ENCODE measurements at places on chromosomes 1 and 21.

DNA sequence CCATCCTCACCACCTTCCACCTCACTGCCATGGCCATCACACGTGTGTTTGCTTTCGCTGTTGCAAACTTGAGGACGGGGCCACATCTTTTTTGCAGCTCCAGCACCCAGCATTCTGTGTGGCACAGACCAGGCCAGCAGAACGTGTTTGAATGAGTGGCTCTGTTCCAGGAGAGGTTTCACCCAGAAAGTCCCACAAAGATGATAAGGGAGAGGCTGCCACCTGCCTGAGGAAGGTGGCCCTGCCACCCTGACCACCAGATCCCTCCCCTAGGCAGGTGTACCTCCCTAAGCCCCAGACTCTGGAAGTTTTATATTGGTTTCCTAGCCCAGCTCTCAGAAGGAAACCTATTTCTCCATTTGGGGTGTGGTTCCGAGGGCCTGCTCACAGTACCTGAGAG, 252.1 kb downstream of the KAZN start:
- no peak for DNase-seq

- DNase-seq: no peak
Measured at GRCh38 chr21:33424214-33424613, 21.0 kb downstream of the IFNGR2 start.

GRCh38 chr1:81672766-81673165, 128.0 kb upstream of the ADGRL2 start:
- no peak for DNase-seq

DNA sequence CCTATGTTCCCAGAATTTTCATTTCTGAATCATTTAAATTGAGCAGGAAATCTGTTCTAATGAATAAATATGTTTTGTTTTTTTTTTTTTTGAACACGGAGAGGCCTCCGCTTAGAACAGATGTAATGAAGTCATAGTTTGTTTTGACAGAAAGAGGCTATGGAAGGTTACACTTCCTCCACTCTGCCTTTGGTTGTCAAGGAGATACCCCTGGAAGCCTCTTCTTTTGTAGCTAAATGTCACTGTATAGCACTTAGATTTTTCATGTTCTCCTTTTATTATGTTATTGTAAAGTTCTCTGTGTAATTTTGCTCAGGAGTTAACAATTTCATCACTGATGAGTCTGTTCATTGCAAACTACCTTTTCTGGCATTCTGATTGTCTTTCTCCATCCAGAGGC, 22.7 kb upstream of the GNG12 start:
- DNase-seq: no peak

DNA sequence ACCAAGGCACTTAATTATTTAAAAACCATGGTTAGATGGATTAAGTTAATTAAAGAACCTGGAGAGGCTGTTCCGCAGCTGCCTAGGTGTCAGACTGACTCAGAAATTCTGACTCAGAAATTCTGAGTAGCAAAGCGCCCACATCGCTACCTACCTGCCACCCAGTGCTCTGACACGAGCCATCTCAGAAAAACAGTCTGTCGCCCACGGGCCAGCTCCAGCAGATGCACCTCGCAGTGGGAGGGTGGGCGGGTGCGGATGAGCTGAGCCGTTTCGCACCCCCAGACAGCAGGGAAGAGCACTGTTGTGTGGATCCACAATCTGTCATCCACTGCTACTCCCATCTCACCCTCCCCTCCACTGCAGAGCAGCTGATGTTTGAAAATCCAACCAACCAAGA, 13.5 kb downstream of the KCNK1 start:
- no peak for DNase-seq

- DNase-seq: no peak
Measured at GRCh38 chr1:84382127-84382526, 16.2 kb upstream of the DNASE2B start.

DNA sequence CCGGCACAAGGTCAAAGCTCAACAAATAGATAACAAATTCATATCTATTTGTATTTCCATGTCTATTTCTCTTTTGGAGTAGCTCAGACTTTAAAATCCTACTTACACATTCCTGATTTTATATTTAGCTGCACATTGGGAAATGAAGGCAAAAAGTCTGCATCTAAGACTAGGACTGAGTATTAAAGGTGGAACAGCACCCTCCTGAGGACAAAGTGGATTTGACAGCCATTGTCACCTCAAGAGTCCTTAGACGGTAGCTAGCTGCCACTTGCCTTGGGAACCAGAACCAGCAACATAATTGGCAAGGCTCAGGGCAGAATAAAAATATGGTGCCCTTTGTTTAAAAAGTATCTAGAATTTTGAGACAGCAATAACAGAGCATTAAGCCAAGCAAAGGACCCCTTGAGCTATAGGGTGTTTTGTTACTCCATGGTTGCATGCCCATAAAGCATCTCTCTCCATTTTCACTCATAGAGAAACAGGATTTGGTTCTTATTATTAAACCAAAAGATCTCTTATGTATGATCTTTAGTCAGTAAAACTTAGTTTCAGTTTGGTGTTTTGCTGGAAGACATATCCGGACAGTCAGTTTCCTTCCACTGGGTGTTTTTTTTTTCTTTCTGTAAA, 30.0 kb upstream of the SGIP1 start:
- peak; percentile 39 for DNase-seq

- DNase-seq: no peak
Measured at GRCh38 chr1:21814241-21814918, 2.3 kb downstream of the LDLRAD2 start.

Measured in right cardiac atrium (tissue), 5 donors.